ENCODE measurements at places on chromosomes 13 and 19. TPM values are rescaled to one million over a fixed set of nuclear protein-coding genes. Genes with fewer than 3 reads are reported as not detected.
A peak's percentile ranks its signal among the peaks of the same experiment; 100 is the strongest.

DNA sequence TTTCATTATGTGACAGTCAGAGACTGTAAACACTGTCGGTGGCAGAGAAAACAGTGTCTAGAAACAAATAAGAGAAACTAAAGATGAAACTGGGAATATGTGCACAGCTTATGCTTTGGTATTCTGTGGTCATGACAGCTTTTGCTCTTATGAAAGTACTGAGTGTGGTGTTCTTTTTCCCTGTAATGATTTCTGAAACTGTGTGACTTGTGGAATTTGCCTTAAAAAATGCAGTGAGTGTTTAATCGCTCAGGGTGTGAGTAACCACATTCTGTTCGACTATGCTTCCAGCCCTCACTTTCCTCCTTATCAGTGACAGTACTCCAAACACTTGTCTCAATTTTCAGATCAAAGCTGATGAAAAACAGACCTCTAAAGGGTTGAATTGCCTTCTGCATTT lies 66.9 kb upstream of the DIAPH3 start:
- DNase-seq = no peak

GRCh38 chr13:41637586-41637985 lies 180.2 kb downstream of the RGCC start:
- DNase-seq = no peak

- no peak for DNase-seq
Observed at GRCh38 chr13:53090461-53090860, 61.8 kb downstream of the OLFM4 start.

DNA sequence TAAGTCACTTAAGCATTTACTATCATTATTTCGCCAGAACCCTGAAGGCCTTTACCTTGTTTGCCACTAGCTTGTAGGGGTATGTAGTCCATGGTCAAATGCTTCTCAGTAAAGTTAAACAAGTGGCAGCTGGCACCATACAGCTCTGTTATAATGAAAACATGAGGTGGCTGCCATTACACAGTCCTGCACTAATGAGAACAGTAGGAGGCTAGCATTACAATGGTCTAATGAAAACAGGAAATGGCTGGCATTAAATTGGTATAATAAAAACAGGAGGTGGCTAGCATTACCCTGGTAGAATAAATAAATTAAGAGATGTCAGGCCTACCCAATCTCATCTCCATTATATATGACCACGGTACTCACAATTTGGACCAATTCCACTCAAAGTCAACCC lies 107.5 kb downstream of the PCDH17 start:
- no peak for DNase-seq

DNA sequence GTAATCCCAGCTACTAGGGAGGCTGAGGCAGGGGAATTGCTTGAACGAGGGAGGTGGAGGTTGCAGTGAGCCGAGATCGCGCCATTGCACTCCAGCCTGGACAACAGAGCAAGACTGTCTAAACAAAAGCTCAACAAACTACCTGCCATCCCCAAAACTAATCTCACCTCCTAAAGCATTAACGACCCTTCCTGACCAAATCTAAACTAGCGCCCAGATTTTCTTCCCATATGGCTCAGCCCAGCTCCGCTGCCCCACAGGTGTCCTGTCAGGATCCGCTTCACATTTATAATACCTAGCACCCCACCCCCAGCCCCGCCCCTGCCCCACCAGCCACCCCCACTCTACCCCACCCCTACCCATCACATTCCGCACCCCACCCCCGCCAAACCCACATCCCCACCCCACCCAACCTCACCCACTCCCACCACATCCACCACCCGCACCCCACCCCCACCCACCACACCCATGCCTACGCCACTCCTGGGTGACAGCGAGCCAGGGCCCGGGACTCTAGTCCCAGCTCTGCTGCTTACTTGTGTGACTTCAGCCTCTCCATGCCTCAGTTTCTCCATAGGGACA lies 599 bp downstream of the C19orf12 start:
- no peak for DNase-seq

DNA sequence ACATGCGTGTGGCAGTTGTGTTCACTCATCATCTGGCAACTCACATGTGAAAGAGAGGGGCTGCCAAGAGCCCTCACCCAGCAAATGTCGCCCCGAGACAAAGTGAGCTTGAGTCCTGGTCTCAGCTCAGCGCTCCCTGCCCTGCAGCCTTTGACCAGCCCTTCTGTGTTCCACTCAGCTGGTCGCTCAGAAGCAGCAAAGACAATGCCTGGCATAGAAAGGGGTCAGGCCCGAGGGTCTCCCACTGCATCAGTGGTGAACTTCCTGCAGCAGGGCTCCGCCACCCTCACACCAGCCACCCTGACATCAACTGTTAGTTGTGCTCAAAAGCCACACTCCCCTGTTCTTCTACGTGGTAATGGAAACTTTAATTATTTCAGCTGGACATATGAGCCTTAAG lies 68.0 kb downstream of the SLC7A1 start:
- DNase-seq = no peak

- DNase-seq = no peak
Observed at GRCh38 chr19:18871543-18871942, 24.4 kb downstream of the CERS1 start.

DNA sequence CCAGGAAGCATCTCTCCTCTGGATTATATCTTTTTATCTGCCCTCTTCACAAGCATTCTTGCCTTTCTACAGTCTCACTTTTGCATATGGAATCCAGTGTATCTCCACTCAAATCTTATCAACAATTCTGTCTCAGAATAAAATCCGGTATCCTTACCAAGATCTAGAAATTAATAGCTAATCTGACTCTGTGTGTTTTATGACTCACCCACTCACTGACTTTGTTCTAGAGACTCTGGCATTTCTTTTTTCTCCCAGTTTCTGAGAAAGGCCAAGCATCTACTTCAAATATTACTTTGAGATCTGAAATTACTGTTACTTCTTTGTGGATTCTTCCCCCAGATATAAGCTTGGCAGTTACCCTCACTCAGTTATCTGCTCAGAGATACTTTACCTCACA lies 913.5 kb upstream of the ATXN8OS start:
- DNase-seq = no peak

DNA sequence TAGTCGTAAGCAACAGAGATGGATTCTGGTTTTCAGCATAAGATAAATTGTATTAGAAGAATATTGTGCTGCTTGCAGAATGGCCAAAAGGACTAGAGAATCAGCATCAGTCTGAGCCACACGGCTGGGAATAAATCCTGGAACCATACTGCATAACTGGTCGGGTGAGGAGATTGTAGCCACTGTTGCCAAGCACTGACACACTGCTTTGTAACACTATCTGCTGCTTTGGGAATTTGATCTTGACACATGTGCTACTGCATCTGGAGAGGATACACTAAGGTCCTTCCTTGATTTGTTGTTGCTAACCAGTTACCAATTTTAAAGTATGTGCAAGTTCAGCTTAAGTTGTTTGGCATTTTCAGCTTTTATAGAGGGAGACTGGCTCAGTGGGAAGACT lies 1.9 kb downstream of the HNRNPA1L2 start:
- DNase-seq = no peak

DNA sequence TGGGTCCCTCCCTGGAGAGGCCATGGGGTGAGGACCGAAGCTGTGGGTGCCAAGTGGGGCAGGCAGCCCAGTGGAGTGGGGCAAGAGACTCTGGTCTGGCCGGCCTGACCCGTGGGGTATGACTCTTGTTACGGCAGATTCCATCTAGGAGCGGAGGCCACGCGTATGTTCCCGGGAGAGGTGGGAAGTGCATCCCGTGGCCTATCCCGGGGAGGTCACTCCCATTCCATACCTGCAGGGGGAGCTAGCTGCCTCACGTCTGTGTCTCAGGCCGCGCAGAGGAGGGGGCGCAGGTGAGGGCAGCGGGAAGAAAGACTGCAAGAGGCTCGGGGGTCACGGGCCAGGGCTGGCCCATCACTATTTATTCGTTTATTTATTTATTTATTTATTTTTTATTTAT lies 4.9 kb downstream of the CSNK1G2 start:
- DNase-seq = peak; percentile 66

DNA sequence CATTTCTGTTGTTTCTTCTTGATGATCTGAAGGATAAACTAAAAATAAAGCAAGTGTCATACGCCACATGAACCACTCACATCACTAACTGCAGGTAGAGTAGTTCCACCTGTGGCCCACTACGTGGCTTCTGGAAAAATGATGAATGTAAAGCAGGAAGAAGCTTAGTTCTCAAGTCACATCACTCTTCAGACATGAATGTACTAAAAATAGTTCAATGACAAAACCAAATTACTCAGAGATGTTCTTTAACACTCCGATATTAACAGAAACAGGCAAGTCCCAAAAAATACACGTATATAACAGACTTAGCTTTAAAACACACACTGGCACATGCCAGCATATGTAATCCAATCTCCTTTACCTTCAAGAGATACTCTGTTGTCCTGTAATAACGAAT lies 21.6 kb downstream of the RAB20 start:
- DNase-seq = no peak

- DNase-seq = no peak
Observed at GRCh38 chr19:18669524-18669817, 14.0 kb upstream of the CRTC1 start.

DNA sequence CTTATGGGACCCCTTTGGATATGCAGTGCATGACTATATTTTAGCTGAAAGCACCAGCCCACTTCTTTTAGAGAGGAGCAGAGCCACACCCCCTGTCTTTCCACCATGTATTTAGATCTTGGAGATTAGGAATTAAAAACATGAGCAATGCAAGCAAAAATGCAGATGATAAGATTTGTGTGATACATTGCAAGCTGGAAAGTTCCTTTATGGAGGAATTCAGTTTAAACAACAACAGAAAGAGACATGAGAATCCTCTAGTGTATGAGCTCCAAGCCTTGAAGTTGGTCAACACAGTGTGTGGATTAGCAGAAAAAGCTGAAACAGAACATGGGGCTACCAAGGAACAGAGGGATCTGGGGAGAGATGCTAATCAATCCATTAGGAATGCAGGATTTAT lies 529.8 kb upstream of the NBEA start:
- no peak for DNase-seq

DNA sequence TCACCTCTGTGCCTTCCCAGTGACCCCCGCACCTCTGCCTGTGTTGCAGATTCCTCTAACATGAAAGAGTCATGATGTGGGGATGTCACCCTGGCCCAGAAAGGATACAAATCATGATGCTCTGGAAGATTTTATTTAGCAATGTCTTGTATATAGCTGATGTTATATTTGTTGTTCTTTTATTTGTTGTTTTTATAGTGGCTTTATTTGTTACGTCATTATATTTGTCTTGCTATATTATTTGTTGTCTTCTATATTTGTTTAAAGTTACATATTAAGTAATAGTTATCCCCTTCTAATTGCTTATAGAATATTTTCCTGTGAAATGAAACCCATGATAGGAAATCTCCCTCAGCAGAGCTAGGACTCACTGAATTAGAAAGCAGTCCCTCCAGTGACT lies 1149.2 kb downstream of the UQCRFS1 start:
- DNase-seq = no peak

GRCh38 chr13:78499802-78500201 lies 103.5 kb downstream of the POU4F1 start:
- no peak for DNase-seq

DNA sequence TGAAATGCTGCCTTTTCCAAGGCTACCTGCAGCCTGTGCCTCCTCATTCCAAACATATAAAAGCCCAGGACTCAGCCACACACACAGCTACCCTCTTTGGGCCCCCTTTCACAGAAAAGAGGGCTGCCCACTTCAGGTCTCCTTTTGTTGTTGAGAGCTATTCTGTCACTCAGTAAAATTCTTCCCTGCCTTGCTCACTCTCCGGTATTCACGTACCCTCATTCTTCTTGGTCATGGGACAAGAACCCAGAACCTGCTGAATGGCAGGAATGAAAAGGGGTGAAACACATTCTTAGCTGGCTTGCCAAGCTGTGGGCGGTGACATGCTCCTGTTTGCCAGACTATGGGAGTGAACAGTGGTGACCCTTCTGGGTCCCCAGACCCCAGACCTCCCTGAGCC lies 338.0 kb upstream of the ATXN8OS start:
- DNase-seq = no peak

DNA sequence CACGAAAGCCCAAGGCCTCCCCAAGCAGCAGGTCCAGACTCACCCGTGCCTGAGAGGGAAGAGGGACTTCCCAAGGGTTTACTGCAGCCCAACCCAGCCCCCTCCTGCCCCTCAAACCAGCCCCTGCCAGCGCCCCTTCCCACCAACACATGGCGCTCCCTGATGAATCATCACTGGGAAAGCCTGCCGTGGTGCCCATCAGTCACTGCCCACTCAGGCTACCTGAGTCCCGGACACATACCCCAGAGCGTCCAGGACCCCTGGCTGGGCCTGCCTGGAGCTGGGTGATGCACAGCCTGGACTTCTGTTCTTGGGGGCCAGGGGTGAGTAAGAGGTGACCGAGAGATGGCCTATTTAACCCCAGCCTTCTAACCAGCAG lies 60.6 kb downstream of the MLLT1 start:
- DNase-seq = no peak

GRCh38 chr13:104021806-104022397 lies 955.7 kb upstream of the SLC10A2 start:
- no peak for DNase-seq

The SYNE4 gene
- total RNA-seq = 10.1 TPM

The FBXO27 gene
- 8.1 TPM for total RNA-seq

The GCDH gene
- total RNA-seq = 32.9 TPM

The ATP4A gene
- total RNA-seq = not detected

The PCDH9 gene
- 4.6 TPM for total RNA-seq

The RNF225 gene
- total RNA-seq = not detected

The ZNF582 gene
- total RNA-seq = 2.6 TPM

The NLRP9 gene
- not detected for total RNA-seq

The PABPC3 gene
- 0.17 TPM for total RNA-seq

All from upper lobe of left lung (tissue), 6 donors.